ENCODE measurements at places on chromosomes 6 and 20. TPM values are rescaled to one million over a fixed set of nuclear protein-coding genes. Genes with fewer than 3 reads are reported as not detected.

ZNF311 gene
- 0.99 TPM for total RNA-seq

CYP24A1 gene
- 0.26 TPM for total RNA-seq

AAR2 gene
- 25.8 TPM for total RNA-seq

GPX5 gene
- not detected for total RNA-seq

RSPO3 gene
- 8.0 TPM for total RNA-seq

TGM2 gene
- 594 TPM for total RNA-seq

Data from smooth muscle cell of the pulmonary artery (primary cell).